ENCODE measurements at places on chromosomes 7 and 10. TPM values are rescaled to one million over a fixed set of nuclear protein-coding genes. Genes with fewer than 3 reads are reported as not detected.

Gene POM121L12
- not detected for total RNA-seq

Gene CDC14C
- 0.05 TPM for total RNA-seq

Gene SMO
- total RNA-seq = 13.6 TPM

Gene PNLIPRP3
- not detected for total RNA-seq

Gene ZNF804B
- not detected for total RNA-seq

Gene GPR37
- total RNA-seq = 0.64 TPM

Gene HNRNPA2B1
- total RNA-seq = 1,181 TPM

Gene SPOCK2
- 0.51 TPM for total RNA-seq

Gene CCDC7
- 1.0 TPM for total RNA-seq

Gene TMUB1
- total RNA-seq = 54.1 TPM

Gene ADAM8
- total RNA-seq = 2.4 TPM

Gene POLR2J2
- total RNA-seq = 0.28 TPM

Gene FOXL3
- total RNA-seq = not detected
